ENCODE measurements at places on chromosomes 4 and X.

DNA sequence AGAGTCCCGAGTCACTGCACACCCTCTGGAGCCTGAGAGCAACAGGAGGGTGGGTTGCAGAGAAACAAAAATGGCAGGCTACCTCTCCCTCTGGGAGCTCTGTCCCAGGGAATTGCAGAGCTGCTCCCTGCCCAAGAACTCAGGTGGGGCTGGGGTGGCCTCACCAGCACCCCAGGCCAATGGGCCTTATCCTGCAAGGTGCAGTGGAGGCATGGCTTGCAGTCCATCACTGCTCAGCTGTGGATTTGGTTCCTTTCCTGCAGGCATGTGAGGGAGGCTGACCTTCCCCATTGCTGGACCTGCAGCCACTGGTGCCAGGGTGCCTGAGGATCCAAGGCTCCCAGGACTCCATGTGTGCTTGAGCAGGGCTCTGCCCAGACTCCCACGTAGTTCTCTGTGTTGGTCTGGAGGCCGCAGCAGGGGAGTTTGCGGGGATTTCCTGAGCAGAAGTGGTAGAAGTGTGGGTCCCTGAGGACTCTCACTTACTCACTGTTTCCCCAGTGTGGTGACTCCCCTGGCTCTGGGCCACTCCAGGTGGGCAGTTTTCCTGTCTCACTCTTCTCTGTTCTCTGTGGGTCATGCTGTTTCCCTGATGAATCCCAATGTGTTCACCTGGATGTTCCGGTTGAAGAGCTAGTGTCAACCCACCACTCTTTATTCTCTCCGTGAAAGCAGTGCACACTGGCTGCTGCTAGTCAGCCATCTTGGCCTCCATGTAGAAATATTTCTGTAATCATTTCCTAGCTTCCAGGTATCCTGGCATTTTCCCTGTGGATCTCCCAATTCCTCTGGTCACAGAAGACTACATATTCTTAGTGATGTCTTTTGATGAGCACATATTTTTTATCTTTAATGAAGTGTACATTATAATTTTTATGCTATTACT is 82.3 kb downstream of the ARHGAP24 start:
- DNase-seq = no peak

DNA sequence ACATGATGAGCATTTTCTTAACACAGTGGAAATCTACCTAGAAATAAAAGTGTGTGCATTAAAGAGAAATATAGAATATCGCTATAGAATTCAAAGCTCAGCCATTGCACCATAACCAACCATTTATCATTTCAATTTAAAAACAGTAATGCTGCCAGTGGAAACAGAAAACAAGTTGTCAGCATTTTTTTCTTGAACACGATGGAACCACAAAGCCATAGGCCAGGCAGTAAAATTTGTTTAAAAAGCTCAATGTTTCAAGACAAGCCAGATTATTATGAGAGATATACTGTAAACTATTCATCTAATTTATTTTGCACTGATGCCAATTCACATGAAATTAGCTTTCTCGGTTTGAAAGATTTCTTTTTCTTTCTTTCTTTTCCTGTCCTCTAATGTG is 46.7 kb upstream of the NRK start:
- no peak for DNase-seq

DNA sequence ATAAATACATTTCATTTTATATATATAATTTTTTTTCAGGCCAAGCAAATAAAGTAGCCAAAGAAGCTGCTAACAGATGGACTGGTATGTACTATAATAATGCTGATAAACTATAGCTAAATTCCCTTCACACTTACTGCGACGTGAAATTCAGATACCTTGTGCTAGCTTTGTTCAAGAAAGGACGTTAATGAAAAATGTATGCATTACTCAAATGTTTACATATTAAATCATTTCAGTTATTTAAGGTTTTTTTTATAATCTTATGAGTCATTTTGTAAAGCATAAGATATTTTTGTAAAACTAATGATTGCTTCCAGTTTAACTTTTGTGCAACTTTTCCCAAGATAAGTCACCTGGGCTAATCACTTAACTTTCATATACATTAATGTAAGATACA is 57.2 kb upstream of the TMEM131L start:
- no peak for DNase-seq

- DNase-seq = no peak
Measured at GRCh38 chr4:14392378-14392777, 609.9 kb upstream of the CPEB2 start.

GRCh38 chr4:88911246-88912212 is 145.5 kb downstream of the FAM13A start:
- DNase-seq = no peak

DNA sequence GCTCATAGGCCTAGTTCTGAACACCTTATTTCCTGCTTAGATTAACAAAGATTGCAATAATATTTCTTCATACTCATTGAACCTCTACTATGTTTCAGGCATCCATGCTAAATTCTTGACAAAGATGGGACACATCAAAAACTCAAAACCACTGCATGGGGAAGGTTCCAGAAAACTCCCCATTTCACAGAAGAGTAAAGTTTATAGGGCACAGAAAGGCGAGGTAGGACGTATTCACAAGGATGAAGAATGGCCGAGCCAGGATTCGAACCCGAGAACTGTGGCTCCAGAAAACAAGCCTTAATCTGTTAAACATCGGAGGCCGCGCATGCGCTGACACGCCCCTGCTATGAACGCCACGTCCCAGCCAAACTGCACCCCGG is 688 bp downstream of the UXT start:
- no peak for DNase-seq

DNA sequence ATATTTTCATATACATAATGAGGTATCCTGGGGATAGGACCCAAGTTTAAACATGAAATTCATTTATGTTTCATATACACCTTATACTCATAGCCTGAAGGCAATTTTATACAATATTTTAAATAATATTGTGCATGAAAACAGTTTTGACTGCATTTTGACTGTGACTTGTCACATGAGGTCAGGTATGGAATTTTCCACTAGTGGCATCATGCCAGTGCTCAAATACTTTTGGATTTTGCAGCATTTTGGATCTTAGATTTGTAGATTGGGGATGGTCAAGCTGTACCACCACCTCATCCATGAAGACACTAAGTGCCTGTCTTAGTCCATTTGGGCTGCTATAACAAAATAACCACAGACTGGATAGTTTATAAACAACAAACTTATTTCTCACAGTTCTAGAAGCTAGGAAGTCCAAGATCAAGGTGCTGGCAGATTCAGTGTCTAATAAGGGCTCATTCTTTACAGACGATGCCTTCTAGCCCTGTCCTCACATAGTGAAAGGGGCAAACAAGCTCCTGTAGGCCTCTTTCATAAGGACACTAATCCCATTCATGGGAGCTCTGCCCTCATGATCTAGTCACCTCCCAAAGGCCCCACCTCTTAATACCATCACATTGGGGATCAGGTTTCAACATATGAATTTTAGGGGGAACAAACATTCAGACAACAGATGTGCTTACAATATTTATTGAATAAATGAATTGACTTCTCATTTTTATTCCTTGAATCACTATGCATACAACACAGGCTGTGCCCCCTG is 9.4 kb downstream of the NUDT6 start:
- DNase-seq = no peak

DNA sequence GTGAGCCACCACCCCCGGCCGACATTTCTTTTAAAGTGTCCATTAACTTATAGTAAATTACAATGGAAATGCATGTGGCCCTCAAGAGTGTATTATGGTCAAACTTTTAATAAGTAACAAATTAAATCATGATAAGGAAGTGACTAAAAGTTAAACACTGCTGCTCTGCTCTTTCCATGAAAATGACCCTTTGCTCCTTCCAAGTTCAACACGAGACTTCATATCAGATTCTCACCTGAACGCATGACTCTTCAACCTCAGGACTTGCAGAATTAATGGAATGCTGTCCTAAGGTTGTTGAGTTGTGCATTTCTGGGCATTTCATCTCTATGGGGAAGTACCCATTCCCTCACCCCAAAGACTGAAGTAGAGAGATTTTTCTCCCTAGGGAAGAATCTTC is 27.1 kb downstream of the AWAT2 start:
- DNase-seq = no peak

Measured in hepatic stellate cell (primary cell).